ENCODE measurements at places on chromosomes 6 and 20.

DNA sequence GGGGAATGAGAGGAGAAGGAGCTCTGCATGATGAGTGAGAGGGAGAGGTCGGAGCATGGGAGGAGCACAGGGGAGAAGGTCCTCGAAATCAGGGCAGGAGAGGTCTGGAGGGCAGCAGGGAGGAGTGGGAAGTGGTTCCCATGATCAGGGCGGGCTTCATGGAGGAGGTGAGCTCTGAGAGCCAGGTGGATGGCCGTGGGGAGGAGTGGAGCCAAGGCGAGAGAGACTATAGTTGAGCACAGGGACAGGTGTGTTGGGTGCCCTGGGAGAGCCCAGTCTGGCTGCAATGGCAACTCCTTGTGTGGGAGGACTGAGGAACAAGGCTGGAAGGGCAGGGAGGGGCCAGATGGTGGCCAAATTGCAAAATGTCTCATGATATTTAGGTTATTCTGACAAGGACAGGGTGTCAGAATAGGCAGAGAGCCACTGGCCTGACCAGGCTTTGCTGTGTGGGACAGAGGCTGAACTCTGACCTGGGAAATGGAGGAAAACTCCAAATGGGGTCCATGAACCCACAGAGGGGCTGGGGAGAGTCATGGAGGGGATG lies 21.4 kb downstream of the TTBK1 start:
- no peak for DNase-seq

DNA sequence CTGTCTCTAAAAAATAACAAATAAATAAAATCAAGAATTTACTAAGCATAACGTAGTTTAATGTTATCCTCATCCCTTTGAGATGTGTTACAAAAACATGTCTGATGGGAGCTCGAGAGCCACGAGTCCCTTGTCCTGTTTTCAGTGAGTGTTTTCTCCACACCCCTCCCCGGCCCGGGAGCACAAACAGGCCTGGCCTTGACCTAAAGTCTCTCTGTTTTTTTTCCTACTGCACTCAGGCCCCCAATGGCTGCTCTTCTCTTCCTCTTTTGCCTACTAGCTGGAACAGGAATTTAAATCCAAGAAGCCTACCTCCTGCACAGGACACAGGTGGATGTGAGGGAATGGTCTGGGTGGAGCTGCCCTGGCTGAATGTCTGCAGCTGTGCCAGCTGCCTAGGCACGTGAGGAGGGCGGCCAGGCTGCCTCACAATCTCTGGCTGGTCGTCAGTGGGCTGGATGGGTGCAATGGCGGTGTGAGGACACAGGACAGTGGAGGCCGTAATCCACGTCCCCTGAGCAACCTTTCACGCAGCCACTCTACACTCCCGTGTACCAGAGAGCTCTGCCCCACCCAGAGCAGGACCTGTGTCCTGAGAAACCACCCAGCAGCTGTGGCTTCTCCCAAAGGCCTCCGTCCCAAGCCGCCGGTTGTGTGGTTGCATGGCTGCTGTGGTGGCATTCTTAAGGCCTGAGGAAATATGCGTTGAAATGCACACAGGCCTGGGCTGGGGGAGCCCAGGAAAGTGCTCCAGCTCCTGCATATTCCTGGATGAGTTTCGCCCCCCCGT lies 117.5 kb downstream of the FAM120B start:
- no peak for DNase-seq

DNA sequence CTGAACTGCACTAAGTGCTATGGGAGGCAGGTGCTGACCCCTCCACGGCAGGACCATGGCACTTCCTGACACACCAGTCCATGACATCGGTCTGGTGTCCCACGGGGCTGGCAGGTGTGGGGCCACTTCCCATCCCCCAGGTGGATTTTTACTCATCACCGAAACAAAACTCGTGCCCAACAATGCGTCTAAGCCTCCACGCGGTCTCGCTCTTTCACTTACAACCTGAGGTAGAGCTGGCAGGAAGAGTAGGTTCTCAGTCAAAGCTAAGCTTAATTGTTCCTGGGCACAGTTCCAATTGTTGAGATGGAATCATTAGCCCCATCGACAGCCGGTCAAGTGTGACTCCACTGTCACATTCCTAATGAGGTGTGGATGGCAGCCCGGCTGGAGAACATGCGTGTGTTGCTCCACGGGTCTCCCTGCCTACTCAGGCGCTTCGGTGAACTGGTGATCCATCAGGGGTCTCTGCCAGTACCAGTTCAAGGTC lies 125.7 kb downstream of the SLC23A2 start:
- no peak for DNase-seq

DNA sequence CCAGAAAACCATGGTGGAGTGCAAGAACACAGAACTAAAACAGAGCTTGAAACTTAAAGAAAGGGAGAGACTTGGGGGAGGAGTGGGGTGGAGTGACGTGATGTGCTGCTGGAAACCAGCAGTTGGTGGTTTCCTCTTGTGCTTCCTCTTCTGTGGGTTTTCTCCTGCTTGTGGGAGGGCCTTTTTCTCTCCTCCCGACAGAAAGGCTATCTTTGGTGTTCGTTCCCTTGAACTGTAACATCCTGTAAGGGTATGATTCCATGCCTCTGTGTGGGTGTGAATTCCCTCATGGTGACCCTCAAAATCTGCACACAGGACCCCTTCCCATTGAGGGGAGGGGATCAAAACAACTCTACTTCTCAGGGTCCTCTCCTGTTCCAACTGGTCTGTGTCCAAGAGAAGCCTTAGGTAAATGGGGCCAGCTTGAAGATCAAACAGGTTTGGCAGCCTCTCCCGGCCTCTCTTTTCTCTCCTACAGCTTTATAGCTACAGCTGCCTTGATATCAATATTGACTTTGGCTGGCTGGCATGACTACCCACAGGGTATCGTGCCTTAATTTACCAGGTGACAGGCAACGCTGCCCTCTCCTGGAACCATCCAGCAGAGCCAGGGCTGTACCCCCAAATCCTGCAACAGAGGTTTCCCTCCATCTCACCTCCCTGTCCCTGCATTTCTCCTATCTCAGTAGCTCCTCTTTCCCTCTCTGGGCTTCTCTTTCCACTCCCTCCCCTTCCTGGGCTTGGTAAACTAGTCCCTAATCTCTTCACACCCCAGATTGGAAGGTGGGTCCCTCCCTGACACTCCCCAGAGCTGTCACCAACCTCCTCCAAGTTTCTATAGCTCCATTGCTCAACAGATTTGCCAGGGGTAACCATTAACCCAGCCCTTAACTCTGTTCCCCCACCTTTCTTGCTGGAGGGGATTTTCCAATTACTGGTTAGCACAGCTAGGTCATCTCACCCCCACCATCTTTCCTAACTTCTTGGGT lies 1.5 kb upstream of the MSH5 start:
- DNase-seq = peak; percentile 55

DNA sequence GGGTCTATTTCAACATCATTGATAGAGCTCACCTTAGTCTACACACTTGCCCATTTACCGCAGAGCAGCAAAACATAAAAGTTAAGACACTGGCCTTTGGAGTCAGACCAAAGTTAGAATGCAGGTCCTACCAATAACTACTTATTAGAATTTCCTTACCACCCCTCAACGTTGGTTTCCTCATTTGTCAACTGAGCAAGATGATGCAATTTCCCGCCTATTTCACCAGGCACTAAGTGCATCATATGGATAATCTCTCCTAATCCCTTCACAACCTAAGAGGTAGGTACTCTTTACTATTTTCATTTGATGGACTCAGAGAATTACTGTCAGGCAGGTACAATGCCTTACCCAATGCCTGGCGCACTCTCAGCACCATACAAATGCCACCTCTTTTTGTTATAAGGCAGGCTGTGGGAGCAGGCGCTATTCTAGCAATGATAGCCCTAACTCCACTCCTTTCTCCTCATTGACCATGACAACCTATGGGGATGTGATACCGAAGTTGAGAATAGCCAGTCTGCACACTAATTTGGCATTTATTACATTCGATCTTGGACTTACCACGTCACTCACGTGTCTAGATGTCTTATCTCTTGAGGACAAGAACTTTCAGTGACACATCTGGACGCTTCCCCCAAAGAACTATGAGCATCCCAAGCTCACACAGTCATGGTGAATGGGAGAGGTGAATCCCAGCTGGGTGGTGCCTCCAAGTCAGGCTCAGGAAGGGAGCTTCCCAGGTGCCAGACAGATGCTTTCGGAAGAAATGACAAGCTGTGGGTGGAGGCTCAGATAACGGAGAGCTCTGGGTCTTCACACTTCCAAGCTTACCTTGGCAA lies 128.1 kb upstream of the STMND1 start:
- no peak for DNase-seq

- DNase-seq = peak; percentile 80
These were observed 2.5 kb upstream of the BHLHE23 start for GRCh38 chr20:63009045-63009961.

- DNase-seq = no peak
These were observed 573.6 kb downstream of the PRKN start for GRCh38 chr6:162154001-162154400.

DNA sequence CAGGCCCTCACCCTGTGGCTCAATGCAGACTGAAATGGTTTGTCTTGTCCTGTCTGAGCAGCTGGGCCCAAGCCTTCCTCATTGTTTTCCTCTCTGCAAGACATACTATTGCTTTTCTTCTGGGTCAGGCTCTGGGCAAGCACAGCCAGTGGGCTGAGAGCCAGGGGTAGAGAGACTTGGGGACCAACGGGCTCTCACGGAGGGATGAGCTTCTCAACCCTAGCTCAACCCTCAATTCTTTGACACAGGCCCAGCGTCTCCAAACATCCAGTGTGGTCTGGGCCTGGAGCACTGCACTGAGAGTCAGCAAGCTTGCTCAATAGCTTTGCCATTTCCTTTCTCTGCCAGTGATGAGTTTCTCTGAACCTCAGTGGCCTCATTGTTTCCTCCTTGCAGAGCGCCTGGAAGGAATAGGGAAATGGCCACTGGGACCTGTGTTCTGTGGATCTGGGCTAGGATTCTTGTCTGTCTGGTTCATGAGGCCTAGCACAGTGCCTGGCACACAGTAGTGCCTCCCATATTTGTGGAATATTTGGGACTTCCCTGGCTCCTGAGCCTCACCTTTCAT lies 9.3 kb downstream of the ANGPT4 start:
- DNase-seq = no peak

DNA sequence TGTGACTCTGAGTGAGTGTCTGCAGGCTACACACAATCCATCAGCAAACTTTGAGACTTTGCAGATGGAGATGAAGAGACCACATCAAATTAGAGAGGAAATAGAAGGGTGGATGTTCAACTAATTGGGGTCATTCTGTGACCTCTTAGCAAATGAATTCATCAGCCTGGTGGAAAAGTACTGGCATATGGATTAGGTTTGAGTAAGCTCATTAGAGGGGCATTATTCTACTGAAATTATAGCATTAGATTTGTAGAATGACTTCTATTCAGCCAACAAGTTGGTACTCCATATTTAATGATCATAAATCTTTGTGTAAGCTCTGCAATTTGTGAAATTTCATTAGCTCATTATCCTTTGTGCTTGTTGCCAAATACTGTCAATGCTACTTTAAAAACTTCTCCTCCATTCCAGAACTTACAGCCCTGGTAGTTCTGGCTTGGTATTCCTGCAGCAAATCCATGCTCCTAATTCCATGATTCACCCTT lies 63.8 kb downstream of the ADTRP start:
- no peak for DNase-seq

GRCh38 chr20:49979030-49979832 lies 3.5 kb upstream of the SNAI1 start:
- peak; percentile 58 for DNase-seq

GRCh38 chr6:111662794-111663593 lies 57.3 kb upstream of the TRAF3IP2 start:
- DNase-seq = no peak
